ENCODE measurements at places on chromosomes 2 and 18. TPM values are rescaled to one million over a fixed set of nuclear protein-coding genes. Genes with fewer than 3 reads are reported as not detected.

RAB12 gene
- total RNA-seq = 52.6 TPM

CD207 gene
- not detected for total RNA-seq

DNA sequence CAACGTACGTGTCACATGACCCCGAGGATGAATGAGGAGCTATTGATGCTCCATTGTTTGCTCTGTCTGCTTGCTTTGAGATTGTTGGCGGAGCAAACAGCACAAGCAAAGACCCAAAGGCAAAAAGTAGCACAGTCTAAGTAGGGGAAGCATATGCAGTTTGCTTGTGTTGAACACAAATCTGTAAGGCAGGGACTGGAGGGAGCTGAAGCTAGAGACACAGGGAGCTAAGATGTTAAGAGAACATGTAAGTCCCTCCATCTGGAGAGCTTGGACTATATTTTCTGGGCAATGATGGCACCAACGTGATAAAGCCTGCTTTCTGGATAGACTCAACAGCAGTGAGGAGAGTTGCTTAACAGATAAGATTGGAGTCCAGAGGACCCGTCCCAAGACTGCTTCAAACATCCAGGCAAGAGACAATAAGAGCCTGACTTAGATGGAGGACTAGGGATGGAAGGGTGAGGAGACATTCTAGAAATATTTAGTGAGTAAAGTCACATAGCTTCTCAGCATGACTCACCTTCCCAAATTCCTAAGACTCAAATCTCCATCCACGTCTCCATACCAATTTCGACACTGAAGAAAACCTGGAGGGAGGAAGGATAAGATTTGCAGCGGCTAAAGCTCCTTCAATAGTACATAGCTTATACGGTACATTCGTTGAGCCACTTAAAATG, 88.1 kb upstream of the KLF7 start:
- peaks cover 75% of the 10 kb centered on the region for H3K4me1 ChIP-seq
- H3K27me3 ChIP-seq = no peaks in the 10 kb centered on the region
- peak overlapping the region; percentile 12 for H3K4me3 ChIP-seq
- no peaks in the 10 kb centered on the region for H3K36me3 ChIP-seq
- peak; percentile 98 for DNase-seq
- H3K27ac ChIP-seq = peak overlapping the region; percentile 96

GRCh38 chr2:143939626-143940330, 580.1 kb downstream of the ZEB2 start:
- H3K27ac ChIP-seq = no peak overlapping the region
- peaks cover 4% of the 10 kb centered on the region for H3K4me1 ChIP-seq
- peak; percentile 69 for DNase-seq
- H3K36me3 ChIP-seq = no peaks in the 10 kb centered on the region

- no peak overlapping the region for H3K27ac ChIP-seq
- H3K36me3 ChIP-seq = peaks cover 2% of the 10 kb centered on the region
- H3K27me3 ChIP-seq = no peaks in the 10 kb centered on the region
- peaks cover 11% of the 10 kb centered on the region for H3K4me1 ChIP-seq
These were observed 50.7 kb downstream of the STRN start for GRCh38 chr2:36915627-36916026.
